ENCODE measurements at places on chromosomes 5 and 9. TPM values are rescaled to one million over a fixed set of nuclear protein-coding genes. Genes with fewer than 3 reads are reported as not detected.

DNA sequence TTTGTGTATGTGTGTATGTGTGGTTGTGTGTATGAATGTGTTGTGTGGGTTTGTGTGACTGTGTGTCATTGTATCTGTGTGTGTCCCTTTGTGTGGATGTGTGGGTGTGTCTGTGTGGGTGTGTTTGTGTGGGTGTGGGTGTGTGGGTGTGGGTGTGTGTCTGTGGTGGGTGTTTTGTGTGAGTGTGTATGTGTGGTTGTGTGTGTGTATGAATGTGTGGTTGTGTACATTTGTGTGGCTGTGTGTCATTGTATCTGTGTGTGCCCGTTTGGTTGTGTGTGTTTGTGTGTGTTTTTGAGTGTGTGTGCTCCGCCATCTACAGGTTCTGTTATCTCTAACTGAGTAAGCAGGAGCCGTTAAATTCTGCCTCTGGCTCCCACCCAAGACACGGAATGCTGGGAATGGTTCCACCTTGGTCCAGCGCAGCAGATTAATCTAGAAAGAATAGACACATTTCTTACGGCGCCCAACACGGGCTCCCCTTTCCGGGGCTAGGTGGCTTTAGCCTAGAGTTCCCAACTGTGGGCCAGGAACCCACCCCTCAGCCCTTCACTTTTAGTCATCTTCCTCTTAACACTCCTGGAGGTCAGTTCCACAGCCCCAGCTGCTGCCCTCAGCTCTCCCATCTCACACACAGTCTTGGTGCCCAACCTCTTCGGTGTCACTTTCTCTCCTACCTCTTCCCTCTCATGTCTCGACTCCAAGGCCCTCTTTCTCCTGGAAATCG lies 197.1 kb downstream of the TTLL11 start:
- no peak for DNase-seq

The FCN2 gene
- not detected for total RNA-seq

The PRDM9 gene
- total RNA-seq: not detected

DNA sequence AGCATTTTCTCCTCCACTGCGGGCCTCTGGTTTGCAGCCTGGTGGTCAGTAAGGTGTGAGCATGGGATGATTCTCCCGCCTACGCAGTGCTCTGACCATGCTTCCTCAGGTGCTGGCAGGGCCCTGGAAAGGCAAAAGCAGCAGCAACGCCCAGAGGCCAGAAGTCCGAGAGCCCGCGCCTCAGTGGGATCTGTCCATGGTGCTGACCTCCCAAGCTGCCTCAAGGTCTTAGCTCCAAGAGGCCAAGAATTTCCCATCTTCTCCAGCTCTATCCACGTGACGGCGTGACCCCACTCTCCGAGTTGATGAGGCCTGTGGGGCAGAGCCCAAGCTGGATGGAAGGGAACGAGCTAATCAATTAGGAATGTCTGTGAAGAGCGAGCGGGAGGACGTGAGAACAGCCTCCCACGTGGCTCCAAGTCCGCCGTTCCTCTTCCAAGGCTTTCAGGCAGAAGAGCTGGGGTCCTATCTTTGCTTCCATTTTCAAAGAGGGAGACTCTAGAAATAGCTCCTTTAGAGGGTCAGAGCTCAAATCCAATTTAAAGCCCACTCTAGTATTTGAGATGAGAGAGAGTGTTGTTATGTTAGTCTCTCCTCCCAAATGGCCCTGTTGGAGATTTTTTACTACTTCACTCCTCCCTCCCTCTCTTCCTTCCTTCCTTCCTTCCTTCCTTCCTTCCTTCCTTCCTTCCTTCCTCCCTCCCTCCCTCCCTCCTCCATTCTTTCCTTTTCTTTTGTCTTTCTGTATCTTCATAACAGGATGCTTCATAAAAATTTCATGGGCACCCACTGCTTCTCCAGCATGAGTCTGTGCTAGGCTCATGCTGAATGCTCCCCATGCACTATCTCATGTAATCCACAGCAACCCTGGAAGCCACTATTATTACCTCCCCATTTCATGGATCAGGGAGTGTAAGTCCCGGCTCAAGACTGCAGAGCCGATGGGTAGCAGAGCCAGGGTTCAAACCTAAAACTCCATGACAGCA lies 69.3 kb downstream of the OLFM1 start:
- peak; percentile 40 for DNase-seq

The FOXD4L5 gene
- 0.23 TPM for total RNA-seq

- no peak for DNase-seq
These were observed 30.3 kb upstream of the STX17 start for GRCh38 chr9:99876190-99876589.

- DNase-seq: no peak
These were observed 56.1 kb downstream of the WDR70 start for GRCh38 chr5:37435261-37435660.

DNA sequence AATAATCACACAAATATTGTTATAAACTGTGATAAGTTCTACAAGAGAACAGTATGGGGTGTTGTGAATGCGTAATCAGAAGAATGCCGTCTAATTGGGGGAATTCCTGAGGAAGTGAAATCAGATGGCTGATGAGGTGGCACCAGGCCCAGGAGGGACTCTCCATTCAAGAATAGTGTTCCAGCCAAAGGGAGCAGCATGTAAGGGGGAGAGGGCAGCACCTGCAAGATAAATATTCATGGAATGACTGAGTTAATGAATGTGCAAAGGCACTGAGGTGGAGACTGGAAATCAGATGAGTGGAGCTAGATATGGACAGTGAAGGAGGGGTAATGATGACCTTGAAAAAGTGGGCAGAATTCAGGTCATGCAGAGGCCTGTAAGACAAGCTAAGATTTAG lies 250.6 kb downstream of the ARRDC3 start:
- DNase-seq: no peak

The GALNT10 gene
- 28.4 TPM for total RNA-seq

The TMEFF1 gene
- total RNA-seq: not detected

DNA sequence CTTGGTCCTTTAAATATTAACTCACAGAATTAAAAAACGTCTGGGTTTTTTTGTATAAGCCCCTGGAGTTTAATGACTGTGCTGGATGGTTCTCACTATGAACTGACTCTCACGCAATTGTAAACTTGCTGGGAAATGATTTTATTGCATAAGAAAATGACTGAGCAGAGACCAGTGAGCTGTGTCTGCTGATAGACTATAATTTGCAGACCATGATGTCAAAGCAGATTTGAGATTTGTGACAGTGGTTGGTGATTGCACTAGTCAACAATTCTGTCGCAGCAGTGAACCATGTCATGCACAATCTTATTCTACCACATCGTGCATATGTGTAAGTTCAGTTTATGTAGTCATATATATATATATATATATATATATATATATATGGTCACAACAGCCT lies 85.7 kb upstream of the C9orf72 start:
- DNase-seq: no peak

The NANS gene
- total RNA-seq: 35.5 TPM

The KCNV2 gene
- total RNA-seq: not detected

The GDNF gene
- not detected for total RNA-seq

The SLC36A2 gene
- not detected for total RNA-seq

GRCh38 chr5:123537256-123537655 lies 25.3 kb downstream of the CSNK1G3 start:
- DNase-seq: no peak

The ADAM19 gene
- 219 TPM for total RNA-seq

GRCh38 chr9:82196622-82197441 lies 208.3 kb downstream of the SPATA31D1 start:
- no peak for DNase-seq

GRCh38 chr9:85528607-85529006 lies 213.1 kb downstream of the AGTPBP1 start:
- DNase-seq: no peak

The CLTA gene
- total RNA-seq: 177 TPM

The DBH gene
- not detected for total RNA-seq

DNA sequence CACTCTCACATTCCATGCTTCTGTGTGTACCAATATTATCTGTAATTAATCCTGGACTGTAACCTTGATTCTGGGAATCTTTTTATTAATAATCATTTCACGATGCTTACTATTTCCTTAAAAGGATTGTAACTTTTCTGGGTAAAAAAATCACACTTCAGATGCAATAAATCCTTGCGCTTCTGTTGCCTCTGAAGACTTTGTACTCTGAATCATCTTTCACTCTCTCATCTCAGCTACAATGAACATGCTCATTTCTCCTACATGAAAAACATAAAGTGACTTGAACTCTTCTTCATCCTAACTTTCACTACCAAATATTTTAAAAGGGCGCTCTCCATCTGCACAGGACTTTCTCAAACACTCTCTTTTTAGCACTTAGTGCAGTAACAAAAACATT lies 50.0 kb downstream of the GDA start:
- DNase-seq: no peak

The PSMB7 gene
- total RNA-seq: 124 TPM

DNA sequence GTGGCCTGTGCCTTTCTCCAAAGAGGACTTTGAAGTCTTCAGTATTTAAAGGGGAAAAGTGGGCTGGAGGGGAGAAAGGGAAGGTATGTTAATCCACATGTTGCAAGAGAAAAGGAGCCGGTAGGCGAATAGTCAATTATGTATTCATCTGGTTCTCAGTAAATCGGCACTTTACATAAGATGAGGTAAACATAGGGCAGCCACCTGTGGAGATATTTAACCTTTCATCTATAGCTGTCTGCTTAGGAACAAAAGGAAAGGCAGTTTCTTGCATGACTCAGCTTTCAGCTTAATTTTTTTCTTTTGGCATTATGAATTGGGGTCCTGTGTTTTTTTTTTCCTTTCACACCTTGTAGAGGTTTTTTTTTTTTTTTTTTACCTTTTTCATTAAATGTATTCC lies 42.2 kb downstream of the FGD3 start:
- no peak for DNase-seq

The TTC39B gene
- total RNA-seq: 16.2 TPM

The SOX30 gene
- not detected for total RNA-seq

The WNT8A gene
- total RNA-seq: not detected

DNA sequence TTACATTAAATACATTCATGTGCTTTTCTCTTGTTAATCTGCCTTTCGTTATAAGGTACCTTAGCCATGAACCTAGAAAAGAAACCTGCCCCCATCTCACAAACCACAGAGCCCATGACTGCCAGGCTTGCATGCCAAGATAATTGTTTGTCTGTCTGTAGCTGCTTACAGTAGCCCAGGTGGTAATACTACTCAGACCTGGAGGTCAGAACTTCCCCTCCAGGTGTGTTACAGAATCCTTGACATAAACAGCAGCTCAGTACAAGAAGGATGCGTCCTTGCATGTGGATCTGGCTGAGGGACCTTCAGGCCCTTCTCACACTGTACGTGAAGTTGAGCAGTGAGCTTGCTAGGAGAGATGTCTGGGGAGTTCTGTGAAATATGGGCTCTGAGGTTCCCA lies 291.4 kb downstream of the CSNK1G3 start:
- DNase-seq: no peak

- DNase-seq: no peak
These were observed 55.5 kb upstream of the DMRT1 start for GRCh38 chr9:785997-786396.

DNA sequence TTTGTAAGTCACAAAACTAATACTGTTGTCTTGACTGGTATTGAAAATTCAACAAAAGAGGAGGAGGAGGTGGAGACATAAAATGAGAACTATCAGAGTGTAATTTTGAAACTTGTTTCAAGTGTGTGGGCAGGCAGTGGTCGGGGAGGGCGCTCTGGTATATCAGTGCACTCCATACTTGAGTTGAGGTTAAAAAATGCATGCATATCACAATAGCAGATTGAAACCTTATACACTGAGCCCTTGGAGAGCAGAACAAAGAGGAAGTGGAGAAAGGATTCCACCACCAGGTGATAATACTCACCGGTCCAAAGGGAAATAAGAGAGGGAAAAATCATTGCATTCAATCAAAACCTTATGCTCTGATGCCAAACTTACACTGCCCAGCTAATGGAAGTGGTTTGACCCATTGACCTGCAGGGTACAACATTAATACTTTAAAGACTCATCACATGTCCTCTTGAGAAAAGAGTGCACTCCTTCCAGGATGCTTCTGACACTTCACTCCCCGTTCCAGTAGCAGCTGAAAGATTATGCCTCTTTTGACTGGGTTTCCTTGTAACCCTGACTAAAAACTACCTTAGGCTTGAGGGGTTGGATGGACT lies 79.5 kb upstream of the FAM169A start:
- DNase-seq: peak; percentile 62

DNA sequence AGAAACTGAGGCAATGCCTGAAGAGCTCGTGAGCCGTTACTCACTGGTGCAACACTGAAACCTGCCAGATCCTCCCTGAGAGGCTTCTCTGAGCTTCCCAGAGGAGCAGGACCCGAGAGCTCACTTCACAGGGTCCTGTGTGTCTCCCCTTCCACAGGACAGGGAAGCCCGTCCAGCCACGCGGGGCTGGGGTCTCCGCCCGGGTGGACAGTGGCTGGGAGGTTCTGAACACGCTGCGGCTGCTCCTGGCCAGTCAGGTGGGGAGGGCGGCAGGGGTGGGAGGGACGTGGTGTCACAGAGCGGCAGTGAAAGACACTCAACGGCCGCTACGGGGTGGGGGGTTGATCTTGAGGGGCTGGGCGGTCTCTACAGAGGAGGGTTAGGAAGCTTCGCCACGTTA lies 290 bp upstream of the ZDHHC11 start:
- DNase-seq: no peak

The PCDHA5 gene
- total RNA-seq: not detected

The SCGB3A2 gene
- not detected for total RNA-seq

The SLCO6A1 gene
- not detected for total RNA-seq

DNA sequence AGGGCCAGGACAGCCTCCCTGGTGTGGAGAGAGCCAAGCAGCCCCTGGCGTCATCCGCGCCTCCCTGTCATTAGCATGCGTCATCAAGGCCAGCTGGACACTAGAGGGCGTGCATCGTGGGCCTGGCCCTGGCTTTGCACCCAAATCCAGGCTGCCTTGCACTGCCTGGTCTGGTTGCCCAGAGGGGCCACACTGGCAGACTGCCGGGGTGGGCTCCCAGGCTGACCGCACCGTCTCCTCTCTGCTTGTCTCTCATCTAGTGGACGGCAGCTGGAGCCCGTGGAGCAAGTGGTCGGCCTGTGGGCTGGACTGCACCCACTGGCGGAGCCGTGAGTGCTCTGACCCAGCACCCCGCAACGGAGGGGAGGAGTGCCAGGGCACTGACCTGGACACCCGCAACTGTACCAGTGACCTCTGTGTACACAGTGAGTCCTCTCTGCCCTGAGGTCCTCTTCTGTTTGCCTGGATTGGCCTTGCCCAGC lies 29.0 kb downstream of the HK3 start:
- no peak for DNase-seq

The EFNA5 gene
- not detected for total RNA-seq

GRCh38 chr9:98251551-98251950 lies 3.9 kb downstream of the TBC1D2 start:
- DNase-seq: no peak

DNA sequence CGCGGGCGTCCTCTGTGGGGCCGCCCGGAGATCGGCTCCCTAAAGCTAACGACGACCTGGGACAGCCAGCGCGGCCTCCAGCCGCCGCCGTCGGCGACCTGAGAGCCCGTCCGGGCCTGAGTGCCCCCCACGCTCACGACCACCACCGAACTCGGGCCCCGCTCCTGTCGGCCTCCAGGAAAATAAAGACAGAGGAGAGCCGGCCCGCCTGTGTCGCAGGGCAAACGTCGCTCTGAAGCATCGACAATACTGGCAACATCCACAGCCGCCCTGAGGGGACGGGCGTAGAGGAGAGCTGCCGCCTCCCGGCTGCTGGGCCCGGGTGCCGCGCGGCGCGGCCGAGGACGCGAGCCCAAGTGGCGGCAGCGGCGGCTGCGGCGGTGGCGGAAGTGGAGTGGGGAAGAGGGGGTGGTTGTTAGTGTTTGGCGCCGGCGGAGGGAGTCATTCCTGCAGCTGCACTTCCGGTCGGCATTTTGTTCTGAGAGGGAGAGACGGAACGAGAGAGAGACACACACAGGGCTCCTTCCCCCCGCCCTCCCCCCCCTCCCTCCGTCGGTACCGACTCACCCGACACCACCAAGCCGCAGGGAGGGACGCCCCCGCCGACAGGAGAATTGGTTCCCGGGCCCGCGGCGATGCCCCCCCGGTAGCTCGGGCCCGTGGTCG lies at the start of gene NIPBL:
NIPBL (plus strand) TSS at position 471 of the 666 bp plus-strand sequence. CDS start 76,928 bp downstream, outside the sequence.
- DNase-seq: peak; percentile 94

Measured in activated CD8-positive, alpha-beta memory T cell treated with anti-CD3 and anti-CD28 coated beads, Interleukin-2, amount 10 ng/mL, durations not matched to agents 7 days and 5 days (primary cell).